ENCODE measurements at places on chromosomes 11 and 22.

DNA sequence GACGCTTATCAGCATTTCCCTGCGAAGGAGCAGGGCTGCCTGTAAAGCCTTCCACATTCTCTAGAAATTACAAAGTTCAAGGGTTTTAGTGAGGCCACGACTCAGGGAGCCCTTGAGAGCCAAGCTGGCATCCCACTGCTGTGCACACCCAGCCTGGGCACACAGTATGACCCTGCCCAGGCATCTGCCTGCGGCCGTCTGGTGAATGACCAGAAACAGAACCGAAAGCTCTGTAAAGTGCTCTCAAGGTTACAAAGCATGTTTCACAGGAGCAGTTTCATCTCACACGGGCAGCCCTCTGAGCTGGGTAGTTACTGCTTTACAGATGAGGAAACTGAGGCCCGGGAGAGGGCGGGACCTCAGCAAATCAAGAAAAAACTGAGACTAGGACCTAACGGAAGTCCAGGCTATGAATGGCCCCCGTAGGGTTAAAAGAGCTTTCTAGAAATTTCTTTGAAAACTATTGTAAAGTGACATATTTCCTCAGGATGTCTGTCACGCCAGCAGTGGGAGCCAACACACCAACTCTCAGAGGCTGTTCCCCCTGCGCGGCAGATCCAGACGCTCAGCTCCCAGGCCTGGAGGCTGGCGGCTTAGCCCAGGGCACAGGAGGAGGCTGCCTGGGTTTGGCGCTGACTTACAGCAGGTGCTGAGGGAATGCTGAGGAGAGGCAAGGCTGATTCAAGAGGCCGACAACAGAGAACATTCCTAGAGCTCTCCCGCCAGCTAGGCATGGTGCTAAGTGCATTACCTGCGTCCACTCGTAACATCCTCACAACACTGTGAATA lies 7.7 kb upstream of the TCF20 start:
- DNase-seq: no peak

DNA sequence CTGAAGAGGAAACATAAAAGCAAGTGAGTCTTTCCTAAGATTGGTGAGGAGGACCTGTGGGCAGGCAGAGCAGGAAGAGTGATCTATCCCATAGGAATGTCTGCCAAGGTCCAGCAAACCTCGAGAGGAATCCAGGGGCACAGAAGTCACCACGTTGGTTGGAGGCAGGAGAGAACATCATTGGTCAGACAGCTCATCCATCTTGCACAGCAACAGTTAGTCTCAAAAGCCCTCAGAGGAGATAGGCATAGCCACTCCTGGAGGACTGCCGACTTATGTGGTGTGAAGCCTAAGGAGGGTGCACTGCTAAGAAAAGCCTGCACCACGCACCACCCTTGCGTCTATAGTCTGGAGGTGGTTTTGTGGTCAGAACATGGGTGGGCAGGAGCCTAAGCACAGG lies 109.1 kb downstream of the RASSF10 start:
- peak; percentile 82 for DNase-seq

DNA sequence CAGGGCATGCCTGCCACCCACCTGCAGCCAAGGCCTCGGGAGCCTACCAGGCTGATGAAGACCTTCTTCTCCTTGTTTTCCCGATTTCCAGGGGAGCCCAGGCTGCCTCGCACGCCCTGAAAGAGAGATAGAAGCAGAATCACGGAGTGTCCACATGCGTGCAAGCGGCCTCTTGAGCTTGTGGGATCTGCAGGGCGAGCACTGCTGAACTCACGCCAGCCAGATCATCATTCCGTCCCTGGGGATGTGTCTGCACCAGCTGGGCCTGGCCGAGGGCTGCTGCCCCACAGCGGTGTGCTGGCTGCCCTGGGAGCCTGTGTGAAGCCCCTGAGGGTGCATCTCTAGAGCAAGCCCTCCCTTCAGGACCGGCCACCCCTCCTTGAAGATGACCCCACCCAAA lies 17.9 kb downstream of the USH1C start:
- peak; percentile 82 for DNase-seq

- no peak for DNase-seq
Observed at GRCh38 chr11:197741-198235, 4.9 kb downstream of the SCGB1C1 start.

DNA sequence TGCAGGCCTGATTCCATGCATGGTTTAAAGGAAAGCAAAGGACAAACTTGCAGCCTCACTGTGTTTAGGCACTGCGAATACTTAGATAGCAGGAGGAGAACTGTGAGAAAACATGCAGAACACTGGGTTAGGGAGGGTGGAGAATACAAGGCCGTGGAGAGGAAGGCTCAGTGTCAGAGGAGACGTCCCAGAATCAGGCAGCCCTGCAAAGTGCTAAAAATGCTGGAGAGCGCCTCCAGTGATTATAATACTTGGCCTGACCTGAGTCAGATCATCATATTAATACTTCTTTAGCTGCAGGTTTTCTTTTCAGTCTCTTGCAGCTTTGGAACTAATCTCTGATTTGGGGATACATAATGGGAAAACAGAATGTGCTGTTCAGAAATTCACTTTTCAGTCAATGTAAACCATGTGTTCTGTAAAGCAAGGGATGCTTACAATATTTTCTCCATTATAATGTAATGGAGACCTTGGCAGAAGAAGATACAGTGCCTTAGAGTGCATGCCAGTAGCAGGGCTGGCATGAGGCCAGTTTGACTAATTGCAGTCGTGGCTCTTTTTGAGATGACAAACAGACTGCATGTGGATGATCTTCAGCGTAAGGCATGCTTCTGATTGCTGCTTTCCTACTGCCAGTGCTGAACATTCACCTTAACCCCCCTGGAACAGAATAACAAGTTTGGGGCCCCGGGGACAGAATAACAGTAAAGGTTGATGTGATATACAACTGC lies 16.8 kb downstream of the EXT2 start:
- peak; percentile 15 for DNase-seq

DNA sequence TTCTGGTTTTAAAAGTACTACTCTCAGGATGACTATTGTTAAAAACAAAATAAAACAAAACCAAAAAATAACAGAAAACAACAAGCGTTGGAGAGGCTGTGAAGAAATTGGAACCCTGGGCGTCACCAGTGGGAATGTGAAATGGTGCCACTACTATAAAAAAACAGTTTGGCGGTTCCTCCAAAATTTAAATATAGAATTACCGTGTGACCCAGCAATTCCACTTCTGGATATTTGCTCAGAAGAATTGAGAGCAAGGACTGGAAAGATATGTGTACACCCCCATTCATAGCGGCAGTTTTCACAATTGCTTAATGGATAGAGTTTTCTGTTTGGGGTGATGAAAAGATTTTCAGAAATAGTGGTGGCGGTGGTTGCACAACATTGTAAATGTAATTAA lies 8.6 kb downstream of the APOA4 start:
- no peak for DNase-seq

DNA sequence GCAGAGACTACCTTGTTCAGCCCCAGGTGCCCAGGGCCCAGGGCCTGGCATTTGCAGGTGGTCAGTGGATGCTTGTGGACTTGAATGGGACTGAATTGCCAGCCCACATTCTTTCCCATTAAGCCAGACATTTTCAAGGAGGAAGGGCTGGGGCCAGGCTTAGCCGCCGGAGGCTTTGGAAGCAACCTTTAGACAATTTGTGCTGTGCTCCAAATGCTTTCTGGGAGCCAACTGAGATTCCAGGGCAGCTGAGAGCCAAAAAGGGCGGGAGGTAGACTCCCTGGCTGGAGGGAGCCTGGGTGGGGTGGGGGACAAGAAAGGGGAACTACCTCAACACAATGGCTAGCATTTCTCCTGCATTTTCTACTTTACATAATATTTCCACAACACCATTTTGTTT lies 54.8 kb upstream of the TIMP3 start:
- no peak for DNase-seq

DNA sequence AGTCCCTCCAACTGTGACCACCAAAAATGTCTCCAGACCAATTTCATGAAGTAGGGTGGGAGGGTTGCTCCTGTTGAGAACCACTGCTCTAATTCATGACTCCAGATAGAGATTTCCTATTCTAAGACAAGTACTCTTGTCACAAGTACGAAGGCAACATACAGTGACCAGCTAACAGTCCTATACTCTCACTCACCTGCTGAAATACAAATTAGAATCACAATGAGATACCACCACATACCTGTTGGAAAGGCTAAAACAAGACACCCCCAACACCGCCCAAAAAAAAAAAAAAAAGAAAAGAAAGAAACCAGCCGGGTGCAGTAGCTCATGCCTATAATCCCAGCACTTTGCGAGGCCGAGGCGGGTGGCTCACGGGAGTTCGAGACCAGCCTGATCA lies 310.5 kb downstream of the SWAP70 start:
- DNase-seq: no peak

- no peak for DNase-seq
Observed at GRCh38 chr22:23404689-23405365, 175.3 kb downstream of the IGLL1 start.

GRCh38 chr22:49930596-49931412 lies 12.4 kb downstream of the CRELD2 start:
- peak; percentile 82 for DNase-seq

GRCh38 chr22:39994566-39995392 lies at the start of gene FAM83F:
FAM83F (plus strand) TSS chr22:39994954; CDS start chr22:39995043, 89 bp downstream.
- DNase-seq: no peak

- DNase-seq: no peak
Observed at GRCh38 chr11:12552692-12553091, 121.5 kb upstream of the TEAD1 start.

DNA sequence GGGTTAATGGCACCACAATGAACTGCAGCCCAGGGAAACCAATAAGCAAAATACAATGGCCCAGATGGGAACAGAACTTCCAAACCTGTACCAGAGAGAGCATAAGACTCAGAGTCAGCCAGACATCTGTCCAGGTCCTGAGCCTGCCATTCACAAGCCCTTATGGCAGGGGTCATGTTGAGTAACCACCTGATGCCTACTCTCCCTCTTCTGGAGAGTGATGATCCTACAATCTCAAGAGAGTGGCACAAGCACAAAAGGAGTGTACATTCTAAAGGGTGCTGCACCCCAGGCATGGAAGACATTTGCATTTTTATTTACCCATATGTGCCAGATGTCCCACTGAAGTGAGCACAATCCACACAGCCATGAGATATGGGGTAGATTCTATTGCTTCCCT lies 10.6 kb downstream of the TENM4 start:
- no peak for DNase-seq

DNA sequence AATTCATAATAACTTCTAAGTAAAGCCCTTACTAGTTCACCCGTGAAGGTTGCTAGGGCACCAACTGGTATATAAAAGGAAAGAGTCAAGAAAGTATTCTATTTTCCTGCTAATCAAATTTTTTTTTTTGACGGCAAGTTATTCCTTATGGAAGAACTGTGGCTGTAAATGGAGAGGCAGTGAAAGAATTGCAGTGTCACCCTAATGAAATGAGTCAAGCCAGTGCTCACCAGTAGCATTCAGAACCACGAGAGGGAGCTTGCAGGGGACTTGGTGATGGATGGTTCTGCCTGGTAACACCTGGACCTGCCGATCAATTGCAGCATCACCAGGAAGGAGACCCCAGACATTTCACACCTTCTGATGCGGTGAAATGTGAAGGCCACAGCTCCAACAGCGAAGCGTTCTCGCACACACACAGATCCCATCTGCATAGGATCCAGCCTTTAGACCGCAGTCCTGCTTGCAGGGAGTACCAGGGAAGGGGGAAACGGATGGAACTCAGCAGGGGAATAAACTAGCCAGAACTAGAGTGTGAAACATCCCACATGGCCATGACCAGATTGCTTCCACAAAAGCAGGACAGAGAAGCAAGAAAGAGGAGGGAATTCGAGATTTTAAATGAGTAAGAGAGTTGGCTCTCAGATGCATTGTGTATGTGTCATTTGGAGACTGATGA lies 326.2 kb downstream of the TBC1D22A start:
- no peak for DNase-seq

DNA sequence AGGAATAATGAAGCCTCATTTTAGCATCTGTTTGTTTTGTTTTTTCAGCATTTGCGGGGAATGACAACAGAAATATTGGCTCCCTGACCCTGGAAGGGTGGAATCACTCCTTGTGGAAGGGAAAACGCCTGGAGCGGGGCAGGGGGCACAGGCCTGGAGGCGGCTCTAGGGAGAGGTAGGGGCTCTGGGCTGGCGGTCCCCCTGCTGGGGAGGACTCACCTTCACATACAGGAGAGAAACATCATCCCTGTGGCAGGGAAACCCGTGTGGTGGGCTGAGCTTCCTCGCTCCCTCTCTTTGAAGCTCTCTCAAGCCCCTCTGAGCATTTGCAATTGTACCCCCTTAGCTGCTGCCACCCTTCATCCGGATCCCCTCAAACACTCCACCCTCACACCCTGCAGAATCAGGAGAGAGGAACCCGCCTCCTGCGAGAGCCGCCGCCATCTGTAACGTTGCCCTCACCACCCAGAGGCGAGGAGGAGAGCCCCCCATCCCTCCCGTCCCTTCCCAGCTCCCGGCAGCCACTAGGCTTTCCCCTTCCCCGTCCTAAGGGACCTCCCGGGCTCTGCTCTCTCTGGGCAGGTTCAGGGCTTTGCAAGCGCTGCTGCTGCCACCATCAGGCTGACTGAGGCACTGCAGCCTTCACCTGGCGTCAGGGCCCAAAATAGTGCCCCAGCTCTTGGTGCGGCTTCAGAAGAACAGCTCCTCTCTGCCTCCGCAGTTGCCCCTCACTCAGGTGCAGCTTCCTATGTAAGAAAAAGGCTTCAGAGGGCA lies 10.4 kb downstream of the KIRREL3 start:
- peak; percentile 77 for DNase-seq

Measured in hepatic stellate cell (primary cell).